ENCODE measurements at places on chromosomes 6 and 20. TPM values are rescaled to one million over a fixed set of nuclear protein-coding genes. Genes with fewer than 3 reads are reported as not detected.

DNA sequence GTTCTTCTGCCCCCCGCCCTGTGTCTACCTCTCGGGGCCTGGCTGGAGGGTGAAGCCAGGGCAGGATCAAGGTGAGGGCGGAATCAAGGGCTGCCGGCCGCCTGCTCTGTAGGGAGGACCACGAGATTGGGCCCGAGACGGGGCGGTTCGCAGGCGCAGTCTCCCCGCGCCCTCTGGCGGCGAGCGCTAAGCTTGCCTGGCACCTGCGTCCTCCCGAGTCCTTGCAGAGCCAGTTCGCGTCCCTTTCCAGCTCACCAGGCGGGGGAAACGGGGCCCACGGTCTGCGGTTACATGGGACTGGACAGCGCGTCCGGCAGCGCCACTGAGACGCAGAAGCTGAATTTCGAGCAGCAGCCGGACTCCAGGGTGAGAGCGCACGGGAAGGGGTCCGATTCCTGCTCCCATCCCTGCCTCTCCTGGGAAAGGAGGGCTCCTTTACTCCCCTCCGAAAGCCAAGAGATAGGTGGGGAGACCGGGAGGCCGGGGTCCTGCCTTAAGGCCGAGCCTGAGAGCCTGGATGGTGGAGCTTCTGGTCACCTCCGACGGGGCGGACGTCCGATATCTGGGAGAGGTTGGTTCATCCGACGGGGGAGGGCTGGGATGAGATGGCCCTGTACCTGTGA lies 3.6 kb upstream of the MATN4 start:
- no peaks in the 10 kb centered on the region for H3K36me3 ChIP-seq
- H3K4me3 ChIP-seq = no peak overlapping the region
- H3K4me1 ChIP-seq = peaks cover 6% of the 10 kb centered on the region
- peak; percentile 67 for DNase-seq
- no peak overlapping the region for H3K27ac ChIP-seq

GRCh38 chr6:74598462-74599393 lies 607.1 kb downstream of the COL12A1 start:
- no peak overlapping the region for H3K4me3 ChIP-seq
- no peaks in the 10 kb centered on the region for H3K27me3 ChIP-seq
- no peaks in the 10 kb centered on the region for H3K36me3 ChIP-seq
- H3K27ac ChIP-seq = no peak overlapping the region
- no peaks in the 10 kb centered on the region for H3K4me1 ChIP-seq

DNA sequence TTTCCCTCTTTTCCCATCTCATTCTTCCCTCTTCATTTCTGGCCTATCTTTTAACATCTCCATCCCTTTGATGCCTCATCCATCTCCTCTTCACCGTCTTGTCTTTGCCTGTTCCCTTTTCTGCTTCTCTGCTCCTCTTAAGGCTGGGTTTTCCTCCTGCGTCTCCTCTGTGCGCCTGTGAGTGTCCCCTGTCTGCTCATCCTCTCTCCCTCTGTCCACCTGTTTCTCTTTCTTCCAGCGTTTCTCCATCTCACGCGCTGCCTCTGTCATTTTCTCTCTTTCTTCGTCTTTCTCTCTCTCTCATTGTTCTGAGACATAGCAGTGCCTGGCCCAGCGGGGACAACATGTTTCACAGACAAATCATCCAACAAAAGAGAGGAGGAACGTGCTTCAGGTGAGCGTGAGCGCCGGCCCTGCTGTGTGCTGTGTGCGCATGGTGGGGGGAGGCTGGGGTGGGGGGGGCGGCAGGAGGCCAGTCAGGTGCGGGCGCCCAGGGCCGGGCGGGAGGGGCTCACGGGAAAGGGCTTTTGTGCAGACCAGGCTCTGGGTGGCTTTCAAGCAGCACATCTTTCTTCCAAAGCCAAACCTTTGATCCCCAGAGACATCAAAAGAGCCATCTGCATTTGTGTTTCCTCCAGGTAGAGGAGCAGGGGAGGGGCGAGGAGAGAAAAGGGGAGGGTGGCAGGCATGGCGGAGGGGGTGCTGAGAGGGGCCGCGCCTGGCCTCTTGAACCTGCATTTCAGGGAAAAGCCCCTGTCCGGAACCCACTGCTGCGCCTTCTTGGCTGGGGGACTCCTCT lies 121.3 kb downstream of the VEGFA start:
- H3K4me3 ChIP-seq = no peak overlapping the region
- no peaks in the 10 kb centered on the region for H3K27me3 ChIP-seq
- H3K4me1 ChIP-seq = no peaks in the 10 kb centered on the region
- no peak overlapping the region for H3K27ac ChIP-seq
- no peaks in the 10 kb centered on the region for H3K36me3 ChIP-seq

GRCh38 chr6:166423051-166423745 lies 40.5 kb upstream of the MPC1 start:
- no peak overlapping the region for H3K4me3 ChIP-seq
- H3K36me3 ChIP-seq = peaks cover 71% of the 10 kb centered on the region
- H3K27ac ChIP-seq = no peak overlapping the region

DNA sequence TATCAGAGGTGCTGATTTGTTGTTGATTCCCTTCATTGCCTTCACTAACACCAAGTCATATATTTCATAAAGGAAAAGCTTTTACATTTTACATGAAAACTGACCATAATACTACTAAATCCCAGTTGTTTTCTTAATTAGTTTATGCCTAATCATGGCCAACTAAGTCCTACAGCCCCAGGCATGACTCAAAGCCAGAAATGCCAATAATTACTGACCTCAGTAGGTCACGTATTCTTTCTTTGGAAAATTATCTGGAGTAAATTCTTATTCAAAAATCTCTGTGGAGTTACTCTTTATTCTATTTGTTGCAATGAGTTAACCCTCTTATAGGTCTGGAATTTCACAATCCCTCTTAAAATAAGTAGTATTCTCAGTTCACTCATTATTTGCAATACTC lies 13.5 kb upstream of the MYB start:
- H3K27me3 ChIP-seq = no peaks in the 10 kb centered on the region
- no peak overlapping the region for H3K27ac ChIP-seq
- no peak for DNase-seq
- H3K4me3 ChIP-seq = no peak overlapping the region
- H3K4me1 ChIP-seq = no peaks in the 10 kb centered on the region
- H3K36me3 ChIP-seq = no peaks in the 10 kb centered on the region

- no peak overlapping the region for H3K4me3 ChIP-seq
- no peak overlapping the region for H3K27ac ChIP-seq
- H3K4me1 ChIP-seq = no peaks in the 10 kb centered on the region
- DNase-seq = no peak
- no peaks in the 10 kb centered on the region for H3K27me3 ChIP-seq
Measured at GRCh38 chr6:38460186-38460585, 179.5 kb downstream of the BTBD9 start.

GRCh38 chr6:63456734-63457133 lies 115.5 kb upstream of the LOC128125822 start:
- H3K36me3 ChIP-seq = no peaks in the 10 kb centered on the region
- DNase-seq = no peak
- H3K27me3 ChIP-seq = no peaks in the 10 kb centered on the region

Gene ANKRD66
- total RNA-seq = not detected

Gene FOXA2
- total RNA-seq = 30.4 TPM

Gene GPR6
- not detected for total RNA-seq

Gene CST1
- not detected for total RNA-seq
